ENCODE measurements at places on chromosomes 13 and 19. TPM values are rescaled to one million over a fixed set of nuclear protein-coding genes. Genes with fewer than 3 reads are reported as not detected.

The CABP5 gene
- not detected for total RNA-seq

The LGALS14 gene
- total RNA-seq: not detected

The SMIM44 gene
- not detected for total RNA-seq

The ZNF578 gene
- total RNA-seq: 2.0 TPM

The GPC5 gene
- 0.74 TPM for total RNA-seq

The KIR2DL4 gene
- not detected for total RNA-seq

The UNC13A gene
- 0.24 TPM for total RNA-seq

The ONECUT3 gene
- total RNA-seq: not detected

The SBSN gene
- not detected for total RNA-seq

The STOML3 gene
- not detected for total RNA-seq

The KL gene
- 4.7 TPM for total RNA-seq

The NRTN gene
- total RNA-seq: not detected

The PALM3 gene
- not detected for total RNA-seq

The SIGLEC10 gene
- 2.2 TPM for total RNA-seq

The PLVAP gene
- 39.7 TPM for total RNA-seq

The KCNRG gene
- total RNA-seq: 0.56 TPM

The CRTC1 gene
- total RNA-seq: 6.5 TPM

The ZNF878 gene
- total RNA-seq: 0.19 TPM

The GADD45B gene
- total RNA-seq: 120 TPM

The NMRK2 gene
- not detected for total RNA-seq

The TEX101 gene
- total RNA-seq: not detected

The MAMSTR gene
- total RNA-seq: 0.36 TPM

The KLK12 gene
- not detected for total RNA-seq

The CA11 gene
- 12.7 TPM for total RNA-seq

The PRRG2 gene
- total RNA-seq: 0.79 TPM

The MAB21L1 gene
- total RNA-seq: 0.37 TPM

The LIM2 gene
- total RNA-seq: not detected

The VSIG10L gene
- total RNA-seq: 1.0 TPM

The PRR19 gene
- total RNA-seq: 0.72 TPM

The KHSRP gene
- total RNA-seq: 67.4 TPM

Data from omental fat pad (tissue), 4 donors.